ENCODE measurements at places on chromosomes 3 and 15.

- DNase-seq: no peak
Measured at GRCh38 chr3:184531626-184532280, 29.8 kb upstream of the EPHB3 start.

- DNase-seq: no peak
Measured at GRCh38 chr15:39748276-39748675, 34.4 kb downstream of the FSIP1 start.

DNA sequence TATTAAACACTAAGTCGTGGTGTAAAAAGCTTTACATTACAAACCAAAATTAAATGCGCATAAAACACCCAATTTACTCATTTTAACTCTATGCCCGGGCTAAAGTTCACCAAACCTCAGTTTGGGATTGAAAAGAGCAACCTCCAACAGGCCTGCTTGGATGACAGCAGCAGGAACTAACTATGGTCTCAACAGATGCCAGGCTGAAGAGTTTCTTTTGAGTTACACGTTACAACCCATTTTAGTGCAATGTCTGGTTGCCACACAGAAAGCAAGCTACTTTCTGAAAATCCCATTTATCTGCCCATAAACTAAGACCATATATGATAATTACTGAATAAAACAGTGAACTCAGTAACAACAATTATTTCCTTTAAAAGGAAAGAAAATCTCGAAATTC lies 2.2 kb downstream of the SATB1 start:
- no peak for DNase-seq

DNA sequence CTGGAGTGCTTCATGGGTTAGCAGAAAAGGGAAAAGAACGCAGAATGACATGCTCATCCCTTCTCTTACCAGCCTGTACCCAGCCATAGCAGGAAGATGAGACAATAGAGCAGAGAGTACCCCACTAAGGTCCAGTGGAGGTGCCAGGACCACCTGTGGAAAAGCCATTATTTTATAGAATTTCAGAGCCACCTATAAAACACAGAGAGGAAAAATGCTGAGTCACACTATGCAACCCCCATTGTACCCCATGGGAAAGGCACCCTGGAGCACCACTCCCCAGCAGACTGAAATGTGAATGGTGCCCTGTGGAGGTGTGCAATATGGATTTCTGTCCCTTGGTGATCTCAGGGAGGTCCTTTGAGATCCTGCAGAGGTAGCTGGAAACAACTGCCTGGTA lies 97.2 kb downstream of the HES1 start:
- DNase-seq: no peak

Measured in neuronal stem cell (in vitro differentiated cells).